Stimulated activated CD8-positive, alpha-beta memory T cell treated with anti-CD3 and anti-CD28 coated beads, Interleukin-4, amount 100 ng/mL, for 1 hour (primary cell): ENCODE measurements at places on chromosomes 7 and 10.

DNA sequence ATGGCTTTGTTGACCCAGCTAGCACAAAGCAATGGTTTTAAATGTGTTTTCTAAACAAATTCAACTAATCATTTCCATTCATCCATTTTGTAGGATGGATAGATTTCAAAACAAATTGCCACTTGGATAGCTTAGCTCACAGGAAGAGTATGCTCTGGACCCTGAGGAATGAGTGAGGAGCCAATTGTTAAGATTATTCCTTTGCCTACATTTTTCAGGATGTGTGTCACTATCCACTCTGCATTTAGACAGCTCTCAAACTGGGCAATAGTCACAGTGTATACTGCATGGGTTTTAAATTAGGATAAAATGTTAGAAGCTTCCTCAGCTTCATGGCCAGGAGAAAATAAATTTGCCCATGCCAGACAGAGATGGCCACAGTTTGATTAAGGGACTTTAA is 605.6 kb upstream of the TEX47 start:
- no peak for DNase-seq

DNA sequence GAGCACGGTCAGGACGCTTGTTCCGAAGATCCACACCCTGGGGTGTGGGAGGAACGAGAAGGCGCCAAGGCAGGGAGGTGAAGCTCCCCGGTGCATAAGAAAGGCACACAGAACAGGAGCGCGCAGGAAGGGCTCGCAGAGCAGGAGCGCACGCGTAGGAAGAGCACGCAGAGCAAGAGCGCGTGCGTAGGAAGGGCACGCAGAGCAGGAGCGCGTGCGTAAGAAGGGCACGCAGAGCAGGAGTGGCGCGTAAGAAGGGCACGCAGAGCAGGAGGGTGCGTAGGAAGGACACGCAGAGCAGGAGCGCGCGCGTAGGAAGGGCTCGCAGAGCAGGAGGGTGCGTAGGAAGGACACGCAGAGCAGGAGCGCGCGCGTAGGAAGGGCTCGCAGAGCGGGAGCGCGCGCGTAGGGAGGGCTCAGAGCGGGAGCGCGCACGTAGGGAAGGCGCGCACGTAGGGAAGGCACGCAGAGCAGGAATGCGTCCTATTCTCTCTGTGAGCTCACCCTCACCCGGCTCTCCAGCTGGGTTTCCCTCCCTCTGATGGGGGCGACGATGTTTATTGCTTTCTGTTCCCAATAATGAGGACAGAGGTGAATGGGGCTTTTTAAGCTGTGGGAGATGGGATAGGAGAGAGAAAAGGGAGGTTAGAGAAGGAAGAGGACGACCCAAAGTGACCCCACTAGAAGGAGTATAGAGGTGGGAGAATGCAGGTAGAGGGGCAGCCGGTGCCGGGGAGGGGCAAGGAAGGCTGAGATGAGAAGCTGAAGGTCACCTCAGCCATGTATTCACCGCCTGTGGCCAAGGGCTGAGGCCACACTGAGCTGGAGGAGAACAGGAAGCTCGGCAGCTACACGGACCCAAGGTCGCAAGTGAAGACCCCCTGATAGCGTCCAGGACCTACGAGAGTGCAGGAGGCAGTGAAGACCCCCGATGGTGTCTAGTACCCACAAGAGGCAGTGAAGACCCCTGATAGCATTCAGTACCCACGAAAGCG is 423.2 kb downstream of the PTPRN2 start:
- no peak for DNase-seq

DNA sequence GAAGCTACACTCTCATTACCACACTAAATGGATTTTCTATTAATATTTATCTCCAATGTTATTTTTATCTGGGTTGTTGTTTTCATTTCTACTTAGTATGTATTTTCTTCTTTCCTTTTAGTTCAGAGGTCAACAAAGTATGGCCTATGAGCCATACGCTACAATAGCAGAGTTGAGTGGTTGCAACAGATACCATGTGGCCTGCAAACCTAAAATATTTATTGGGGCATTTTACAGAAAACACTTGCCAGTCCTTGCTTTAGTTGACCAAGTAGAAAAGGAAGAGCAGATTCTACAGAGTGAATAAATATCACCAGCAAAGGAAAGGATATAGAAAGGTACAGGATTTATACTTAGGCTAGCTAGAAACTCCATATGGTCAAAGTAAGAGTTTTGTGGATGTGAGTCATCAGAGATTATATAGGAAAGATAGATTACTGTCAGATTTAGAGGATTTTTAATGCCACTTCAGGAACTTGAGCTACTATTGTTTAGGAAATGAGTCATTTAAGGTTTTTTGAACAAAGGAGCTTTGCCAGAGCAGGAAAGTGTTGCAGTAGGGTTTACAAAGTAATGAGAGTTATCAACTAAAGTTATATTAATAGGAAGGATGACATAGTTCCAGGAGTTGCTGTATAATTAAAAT is 323.3 kb upstream of the KAT6B start:
- DNase-seq = no peak

GRCh38 chr7:155950898-155951553 is 138.8 kb upstream of the SHH start:
- no peak for DNase-seq

- no peak for DNase-seq
Measured at GRCh38 chr7:26170663-26171062, 18.7 kb downstream of the NFE2L3 start.

DNA sequence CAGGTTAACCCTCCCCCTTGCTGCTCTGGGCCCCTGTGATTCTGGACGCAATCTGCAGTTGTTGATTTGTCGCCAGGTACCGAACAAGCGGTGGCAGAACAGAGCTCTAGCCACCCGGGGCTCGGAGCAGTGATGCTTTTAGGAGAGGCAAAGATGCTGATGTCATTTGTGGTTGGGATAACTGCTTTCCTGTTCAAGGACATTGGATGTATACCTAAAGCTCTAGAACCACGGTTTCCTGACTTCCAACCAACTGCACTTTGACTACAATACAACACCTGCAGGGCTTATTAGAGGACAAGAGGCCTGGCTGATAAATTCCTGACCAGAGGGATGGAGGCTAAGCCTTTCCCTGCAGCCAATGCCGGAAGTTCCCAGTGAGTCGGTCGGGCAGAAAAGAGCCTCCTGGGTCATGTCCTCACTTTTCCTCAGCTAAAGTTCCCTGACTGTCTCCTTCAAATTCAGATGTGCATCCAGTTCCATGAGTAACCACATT is 6.5 kb upstream of the RBM20 start:
- DNase-seq = no peak

DNA sequence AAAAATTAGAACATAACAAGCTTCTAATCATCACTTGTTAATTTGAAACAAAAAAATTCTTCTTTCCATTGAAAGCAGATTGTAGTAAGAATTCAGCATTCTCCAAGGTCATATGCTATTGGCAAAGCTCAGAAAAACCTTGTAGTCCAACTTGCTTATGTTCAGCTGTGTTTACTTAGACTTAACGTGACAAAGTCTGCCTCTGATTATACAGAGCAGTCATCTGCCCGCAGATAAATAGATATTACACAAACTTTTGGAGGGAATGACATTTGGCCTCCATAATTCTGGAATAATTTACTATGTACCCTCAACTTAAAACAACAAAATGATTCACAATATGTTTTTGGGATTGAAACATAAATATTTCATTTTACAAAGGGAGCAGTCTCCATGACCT is 45.8 kb downstream of the MKX start:
- no peak for DNase-seq

GRCh38 chr7:90994121-90994520 is 270.1 kb upstream of the FZD1 start:
- DNase-seq = no peak

DNA sequence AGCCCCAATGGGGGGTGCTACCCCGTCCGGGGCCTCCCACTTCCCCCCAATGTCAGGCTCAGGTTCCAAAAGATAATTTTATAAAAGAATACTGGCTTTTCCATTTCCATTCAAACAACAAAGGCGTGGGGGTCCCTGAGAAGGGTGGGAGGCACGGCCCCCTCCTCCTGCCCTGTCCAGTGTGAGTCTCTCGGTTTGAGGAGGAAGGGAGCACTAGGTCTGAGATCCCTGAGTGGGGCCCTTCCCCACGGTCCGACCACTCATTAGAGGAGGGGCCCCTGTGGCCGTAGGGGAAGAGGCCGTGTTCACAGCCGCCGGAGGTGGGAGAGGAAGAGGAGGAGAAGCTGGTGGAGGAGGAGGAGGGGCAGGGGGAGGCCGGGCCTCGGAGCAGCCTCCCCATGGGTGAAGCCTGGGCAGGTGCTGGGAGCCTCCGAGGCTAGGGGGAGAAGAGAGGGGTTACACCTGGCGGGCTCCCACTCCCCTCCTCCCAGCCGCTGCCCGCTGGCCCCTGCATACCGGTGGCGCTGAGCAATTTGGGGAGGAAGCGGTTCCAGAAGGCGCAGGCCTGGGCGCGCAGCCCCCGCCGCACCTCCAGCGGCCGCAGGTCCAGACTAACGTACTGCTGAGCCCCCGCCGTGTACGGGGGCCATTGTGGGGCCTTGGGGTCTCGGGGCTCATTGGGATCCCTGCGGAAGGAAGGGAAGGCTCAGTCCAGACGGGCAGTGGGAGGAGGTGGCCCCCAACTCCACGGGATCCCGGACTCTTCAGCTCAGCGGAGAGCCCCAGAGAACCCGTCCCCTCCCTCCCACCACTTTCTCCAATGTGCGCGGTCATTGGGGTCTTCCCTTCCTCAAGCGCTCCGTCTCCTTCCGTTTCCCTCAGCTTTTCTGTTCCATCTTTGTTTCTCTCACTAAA is 1.4 kb upstream of the UFSP1 start:
- no peak for DNase-seq

- DNase-seq = no peak
Measured at GRCh38 chr7:137685433-137686164, 161.2 kb downstream of the DGKI start.

DNA sequence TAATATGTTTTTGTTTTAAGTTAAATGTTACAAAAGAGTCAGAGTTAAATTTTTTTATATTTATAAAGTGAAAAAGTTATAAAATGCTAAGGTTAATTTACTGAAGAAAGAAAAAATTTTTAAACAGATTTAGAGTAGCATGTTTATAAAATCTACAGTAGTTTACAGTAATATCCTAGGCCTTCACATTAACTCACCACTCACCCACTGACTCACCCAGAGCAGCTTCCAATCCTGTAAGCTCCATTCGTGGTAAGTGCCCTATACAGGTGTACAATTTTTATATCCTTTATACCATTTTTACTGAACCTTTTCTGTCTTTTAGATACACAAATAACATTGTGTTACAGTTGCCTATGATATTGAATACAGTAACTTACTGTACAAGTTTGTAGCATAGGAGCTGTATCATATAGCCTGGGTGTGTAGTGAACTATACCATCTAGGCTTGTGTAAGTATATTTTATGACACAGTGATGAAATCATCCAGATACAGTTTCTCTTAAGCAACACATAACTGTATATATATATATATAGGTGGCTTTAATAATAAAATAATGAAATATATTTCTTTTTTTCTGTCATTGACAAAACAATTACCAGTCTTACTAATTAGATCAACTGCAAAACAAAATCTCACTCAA is 79.6 kb downstream of the PTEN start:
- no peak for DNase-seq

GRCh38 chr10:17474595-17475323 is 20.4 kb upstream of the ST8SIA6 start:
- DNase-seq = no peak

DNA sequence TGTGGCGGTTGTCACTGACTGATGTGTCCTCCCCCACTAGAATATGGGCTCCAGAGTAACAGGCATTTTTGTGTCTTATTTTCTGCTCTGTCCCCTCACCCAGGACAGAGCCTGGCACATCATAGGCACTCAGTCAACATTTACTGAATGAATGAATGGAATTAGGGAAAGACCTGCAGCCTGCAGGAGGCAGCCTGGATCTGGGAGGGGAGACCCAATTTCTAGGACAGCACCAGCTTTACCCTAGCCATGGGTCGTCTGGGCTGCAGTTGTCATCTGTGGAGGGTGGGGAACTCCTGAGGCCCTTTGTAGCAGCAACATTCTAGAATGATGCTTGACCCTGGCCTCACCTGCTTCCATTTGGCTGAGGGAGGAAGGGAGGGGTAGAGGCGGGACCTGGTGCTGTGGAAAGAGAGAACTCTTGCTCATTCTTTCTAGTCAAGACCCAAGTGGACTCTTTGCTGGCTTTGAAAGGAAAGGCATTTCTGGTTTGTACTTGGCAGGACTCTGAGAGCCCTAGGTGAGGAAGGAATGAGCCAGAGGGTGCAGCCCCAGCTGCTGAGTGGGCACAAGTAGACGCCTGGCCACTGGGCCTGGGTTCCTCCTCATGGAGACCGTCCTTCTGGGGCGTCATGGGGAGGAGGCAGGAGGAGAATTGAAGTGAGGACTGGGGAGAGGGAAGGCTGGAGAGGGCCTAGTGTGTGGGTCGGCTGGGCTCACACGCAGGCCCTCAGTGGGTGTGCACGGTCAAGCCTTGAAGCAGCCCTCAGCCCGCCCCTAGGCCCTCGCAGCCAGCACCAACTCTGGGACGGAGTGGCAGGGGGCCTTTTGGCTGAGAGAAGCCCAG is 8.9 kb downstream of the FGF8 start:
- DNase-seq = no peak

DNA sequence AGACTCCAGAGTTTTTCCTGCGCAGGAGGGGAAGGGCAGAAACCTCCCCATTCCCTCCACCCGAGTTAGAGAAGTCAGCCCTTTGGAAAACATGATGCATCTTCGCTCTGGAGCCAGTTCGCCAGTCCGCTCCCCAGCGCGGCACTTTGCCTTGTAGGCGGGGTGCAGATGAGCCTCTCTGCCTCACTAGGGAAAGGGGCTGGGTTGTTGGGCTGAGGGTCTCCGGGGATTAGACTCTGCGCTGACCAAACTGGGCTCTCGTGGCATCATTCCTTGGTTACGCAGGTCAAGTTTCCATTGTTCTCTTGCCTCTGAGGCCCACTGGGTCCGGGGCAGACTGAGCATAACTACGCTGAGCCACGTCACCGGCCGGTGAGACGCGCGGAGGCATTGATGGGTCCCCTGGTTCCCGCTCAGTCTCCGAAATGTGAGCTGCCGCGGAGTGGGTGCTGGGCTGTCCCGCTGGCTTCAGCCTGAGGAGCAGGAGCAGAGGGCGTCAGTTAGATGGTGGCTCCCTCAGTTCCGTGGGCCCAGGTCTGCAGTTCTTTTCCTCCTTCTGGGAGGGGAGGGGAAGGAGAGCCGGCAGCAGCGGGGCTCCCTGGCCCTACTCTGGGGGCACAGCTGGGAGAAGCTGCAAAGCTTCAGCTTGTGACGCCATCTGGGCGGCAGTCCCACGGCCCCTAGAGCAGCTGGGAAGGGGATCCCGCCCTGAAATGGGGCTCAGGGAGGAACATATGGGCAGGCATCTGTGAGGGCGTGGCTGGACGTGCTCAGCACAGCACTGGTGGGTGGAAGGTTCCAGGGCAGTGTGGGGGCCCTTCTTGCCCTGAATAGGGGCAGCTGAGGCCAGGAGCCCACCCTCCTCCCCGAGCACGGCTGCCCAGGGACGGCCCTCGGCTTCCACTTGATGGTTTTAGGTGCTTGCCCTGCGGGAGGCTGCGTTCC is 121.3 kb upstream of the BTBD16 start:
- DNase-seq = no peak

- DNase-seq = no peak
Measured at GRCh38 chr7:80533287-80533686, 21.4 kb upstream of the GNAT3 start.

- no peak for DNase-seq
Measured at GRCh38 chr7:25405736-25406135, 177.4 kb upstream of the NPVF start.

- DNase-seq = no peak
Measured at GRCh38 chr7:157587805-157588560, 251.2 kb downstream of the DNAJB6 start.
